ENCODE measurements at places on chromosomes 11 and 22.

DNA sequence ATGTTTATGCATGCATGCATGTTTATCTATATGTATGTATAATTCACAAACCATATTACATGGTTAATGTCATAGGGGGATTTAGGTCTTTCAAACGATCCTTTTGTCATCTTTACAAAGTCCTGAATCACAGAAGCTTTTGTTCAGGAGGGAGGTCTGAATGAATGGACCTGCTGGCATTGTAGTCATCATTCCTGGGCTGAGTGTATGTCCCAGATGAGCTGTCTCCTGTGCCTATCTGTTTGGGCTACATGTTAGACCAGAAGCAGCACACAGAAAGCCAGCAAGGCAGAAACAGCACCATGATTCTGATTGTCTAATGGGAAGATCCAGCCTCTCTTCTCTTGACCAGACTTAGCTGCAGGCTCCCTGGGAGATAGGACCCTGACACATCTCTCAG, 69.5 kb downstream of the ADM start:
- no peak for DNase-seq

GRCh38 chr22:22141771-22142591, 102.6 kb upstream of the VPREB1 start:
- no peak for DNase-seq

GRCh38 chr11:62854013-62854824, 14.8 kb upstream of the WDR74 start:
- no peak for DNase-seq

GRCh38 chr11:2588809-2589537, 110.8 kb downstream of the KCNQ1OT1 start:
- no peak for DNase-seq

DNA sequence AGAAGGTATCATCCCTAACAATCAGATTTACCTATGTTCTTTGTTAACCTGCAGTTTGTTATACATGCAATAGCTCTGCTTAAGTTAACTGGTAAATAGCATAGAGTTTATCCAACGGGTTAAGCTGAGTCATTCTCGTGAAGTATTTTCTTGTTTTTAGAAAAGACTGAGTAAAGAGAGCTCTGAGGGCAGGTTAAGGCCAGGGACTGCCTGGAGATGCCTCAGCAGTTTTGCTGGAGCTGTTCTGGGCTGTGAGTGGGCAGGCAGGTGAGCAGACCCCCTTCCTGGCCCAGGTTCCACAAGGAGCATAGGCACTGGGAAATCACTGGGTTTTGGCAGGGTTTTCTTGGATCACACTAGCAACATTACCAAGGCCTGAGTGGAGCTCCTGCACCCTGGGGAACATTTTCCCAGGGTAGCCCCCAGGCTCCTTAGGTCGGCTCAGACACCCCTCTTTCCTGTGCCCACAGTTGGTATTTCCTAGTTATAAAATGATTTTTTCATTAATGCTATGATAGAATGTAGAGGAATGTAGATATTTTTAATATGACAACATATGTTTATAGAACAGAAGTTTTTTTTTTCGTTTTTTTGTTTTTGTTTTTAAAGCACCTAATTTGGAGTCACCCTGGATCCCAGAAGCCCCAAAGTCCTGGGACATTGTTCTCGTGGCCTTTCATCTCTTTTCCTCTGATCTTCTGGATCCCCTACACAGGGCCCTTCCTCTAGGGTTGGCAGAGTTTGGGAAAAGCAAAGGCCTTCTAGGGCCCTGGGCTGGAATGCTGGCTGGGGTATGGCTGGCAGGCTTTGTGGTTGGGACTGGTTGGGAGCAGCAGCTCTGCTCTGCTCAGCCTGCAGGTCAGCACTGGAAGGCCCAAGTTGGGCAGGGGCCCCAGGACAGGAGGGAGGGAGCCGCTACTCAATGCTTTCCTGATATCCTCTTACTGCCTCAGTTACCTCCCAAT, 26.7 kb downstream of the IRAG1 start:
- DNase-seq = no peak

DNA sequence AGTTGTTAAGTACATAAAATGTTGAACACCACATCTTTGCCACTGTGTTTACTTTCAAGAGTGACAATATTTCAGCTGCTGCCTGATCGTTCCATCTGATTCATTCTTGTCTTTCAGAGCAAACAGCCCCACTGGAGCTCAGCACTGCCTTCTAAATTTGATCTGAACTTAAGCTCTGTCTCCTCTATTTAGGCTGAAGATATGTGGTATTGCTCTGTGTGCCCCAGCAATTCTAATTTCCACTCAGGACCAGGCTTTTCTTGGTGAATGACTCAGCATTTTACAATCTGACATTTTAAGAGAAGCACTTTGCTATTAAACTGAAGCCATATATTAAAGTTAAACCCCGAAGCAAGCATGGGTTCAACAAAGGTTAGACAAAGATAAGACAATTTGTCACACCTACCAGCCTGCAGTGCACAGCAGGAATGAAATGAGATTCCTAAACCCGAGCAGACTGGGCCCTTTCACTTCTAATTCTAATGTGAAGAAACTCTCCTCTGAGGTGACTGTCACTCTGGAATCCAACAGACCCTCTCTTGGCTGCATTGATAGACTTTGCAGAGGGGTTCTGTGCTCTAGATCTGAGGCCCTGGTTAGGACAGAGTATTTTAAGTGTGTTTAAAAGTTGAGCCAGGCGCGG, 41.7 kb upstream of the PLET1 start:
- DNase-seq = no peak

Measured in NCI-H510A (cell line).